ENCODE measurements at places on chromosomes 1 and 21. TPM values are rescaled to one million over a fixed set of nuclear protein-coding genes. Genes with fewer than 3 reads are reported as not detected.

- no peak for DNase-seq
These were observed 717.9 kb upstream of the CXADR start for GRCh38 chr21:16794950-16795349.

SLC44A5 gene
- 2.1 TPM for total RNA-seq

CBR3 gene
- total RNA-seq, result 2.4 TPM

FAM72C gene
- total RNA-seq, result 6.0 TPM

DNA sequence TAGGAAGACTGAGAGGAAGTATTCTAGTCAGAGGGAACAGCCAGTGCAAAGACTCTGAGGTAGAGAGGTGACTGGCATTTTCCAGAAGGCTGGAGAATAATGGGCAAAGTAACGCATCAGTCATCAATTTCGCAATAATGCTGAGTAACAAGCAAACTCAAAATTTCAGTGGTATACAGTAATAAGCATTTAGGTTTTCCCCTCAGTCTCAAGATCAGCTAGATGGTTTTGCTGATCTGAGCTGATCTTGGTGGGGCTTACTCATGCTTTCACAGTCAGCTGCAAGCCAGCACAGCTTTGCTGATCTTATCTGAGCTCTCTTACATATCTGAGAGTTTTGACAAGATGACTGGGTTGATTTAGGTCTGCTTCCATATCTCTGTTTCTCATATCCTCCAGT is 108.7 kb downstream of the TSEN15 start:
- no peak for DNase-seq

HTR6 gene
- 0.29 TPM for total RNA-seq

Data from H9 (cell line).